ENCODE measurements at places on chromosomes 2 and 18.
A peak's percentile ranks its signal among the peaks of the same experiment; 100 is the strongest.

DNA sequence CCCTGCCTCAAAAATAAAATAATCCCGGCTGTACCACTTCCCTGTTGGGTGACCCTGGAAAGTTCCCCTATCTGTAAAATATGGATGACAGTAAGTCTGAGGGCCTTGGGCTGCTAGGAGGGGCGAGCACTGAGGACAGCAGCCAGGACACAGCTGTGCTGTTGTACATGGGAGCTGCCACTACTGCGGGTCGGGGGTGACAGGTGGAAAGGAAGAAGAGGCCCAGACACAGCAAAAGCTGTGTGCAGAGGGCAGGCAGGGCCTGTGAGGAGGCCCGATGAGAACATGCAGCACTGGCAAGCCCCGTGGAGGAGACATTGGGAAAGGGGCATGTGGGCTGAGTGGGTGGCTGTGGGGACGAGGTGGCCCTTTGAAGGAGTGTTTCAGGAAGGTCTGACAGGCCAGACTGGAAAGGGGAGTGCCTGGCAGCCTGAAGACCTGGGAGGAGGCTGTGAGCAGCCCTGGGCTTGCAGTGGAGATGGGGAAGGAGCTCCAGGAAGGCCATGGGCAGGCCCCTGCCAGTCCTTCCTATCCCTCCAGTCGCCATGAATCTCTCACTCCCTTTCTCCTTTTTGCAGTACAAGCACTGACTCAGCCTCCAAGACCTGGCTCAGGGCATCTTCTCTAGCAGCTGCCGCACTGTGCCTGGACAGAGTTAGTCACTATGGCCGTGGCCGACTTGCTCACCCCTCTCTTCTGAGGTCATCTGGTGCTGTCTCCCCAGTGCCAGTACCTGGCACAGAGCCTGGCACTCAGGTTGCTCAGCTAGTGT is 28.9 kb upstream of the SEMA4C start:
- no peak for DNase-seq

GRCh38 chr18:64713284-64713683 is 564.4 kb upstream of the LINC00305 start:
- DNase-seq = no peak

- no peak for DNase-seq
Measured at GRCh38 chr18:58723810-58724602, 52.7 kb downstream of the MALT1 start.

DNA sequence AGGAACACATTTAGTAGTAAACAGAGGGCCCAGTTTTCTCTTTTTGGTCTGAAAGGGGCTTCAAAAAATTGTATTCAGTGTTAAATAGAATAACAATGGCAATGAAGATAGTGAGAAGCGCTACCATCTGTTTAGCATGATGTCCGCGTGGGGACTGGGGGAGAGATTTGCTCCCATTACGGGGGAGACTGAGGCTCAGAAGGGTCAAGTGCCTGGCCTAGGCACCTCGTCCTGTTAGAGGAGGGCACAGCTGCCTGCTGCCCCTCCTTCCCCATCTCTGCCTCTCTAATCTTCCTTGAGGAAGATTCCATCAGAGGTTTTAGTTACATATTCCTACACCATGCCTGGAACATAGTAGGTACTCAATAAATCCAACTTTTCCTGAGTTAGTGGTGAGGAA is 10.1 kb upstream of the TMEM185B start:
- no peak for DNase-seq

GRCh38 chr2:238924032-238924431 is 76.1 kb downstream of the TWIST2 start:
- DNase-seq = no peak

GRCh38 chr18:51039138-51040112 is 9.4 kb downstream of the SMAD4 start:
- no peak for DNase-seq

DNA sequence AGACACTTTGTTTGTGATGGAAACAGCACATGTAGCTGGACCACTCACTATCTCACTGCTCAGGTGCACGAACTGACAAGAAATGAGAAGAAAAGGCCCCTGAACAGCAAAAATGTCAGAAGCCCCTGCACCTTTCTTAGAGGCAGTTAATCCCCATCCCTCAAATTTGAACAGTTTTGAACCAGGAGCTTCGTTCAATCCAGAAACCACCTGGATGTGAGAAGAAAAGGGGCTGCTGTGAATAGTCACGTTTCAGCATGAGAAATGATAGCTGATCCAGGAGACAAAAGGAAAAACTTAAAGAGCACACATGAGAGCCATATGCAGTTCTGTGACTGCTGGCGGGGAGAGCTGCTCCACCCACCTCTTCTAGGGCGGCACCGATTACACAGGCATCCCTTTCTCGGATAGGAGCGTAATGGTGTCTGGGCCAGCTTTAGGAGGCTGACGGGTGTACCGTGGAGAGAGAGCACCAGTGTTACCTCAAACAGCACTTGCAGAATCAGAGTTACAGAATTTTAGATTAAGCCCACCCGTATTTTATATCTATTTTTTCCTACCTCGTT is 117.0 kb upstream of the EML6 start:
- DNase-seq = no peak

DNA sequence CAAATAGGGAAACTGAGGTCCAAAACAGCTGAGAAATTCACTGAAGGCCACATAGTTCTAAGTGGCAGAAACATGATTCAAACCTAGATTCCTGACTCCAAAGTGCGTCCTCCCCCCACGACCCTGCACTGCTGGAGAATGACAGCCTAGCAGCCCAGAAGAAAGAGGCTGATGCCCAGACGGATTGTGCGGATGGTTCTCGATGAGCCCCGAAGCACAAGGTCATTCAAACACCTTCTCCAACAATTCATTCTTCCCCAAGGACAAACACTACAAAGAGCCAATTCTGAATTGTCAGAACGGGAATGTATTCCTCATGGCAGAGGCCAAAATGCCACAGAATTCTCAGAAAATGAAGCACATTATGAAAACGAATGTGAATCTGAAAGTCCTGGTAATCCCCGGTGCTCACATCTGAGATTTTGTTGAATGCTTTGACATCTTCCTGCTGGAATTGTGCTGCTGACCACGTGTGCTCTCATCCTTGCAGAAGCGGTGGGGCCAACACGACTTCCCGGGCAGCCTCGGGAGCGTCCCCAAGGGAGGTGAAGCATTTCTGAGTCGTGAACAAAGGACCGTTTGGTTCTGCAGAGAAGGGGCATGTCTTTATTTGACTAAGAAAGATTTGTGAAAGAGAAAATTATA is 337.0 kb downstream of the EIPR1 start:
- no peak for DNase-seq

- no peak for DNase-seq
Measured at GRCh38 chr2:236745420-236746210, 176.0 kb downstream of the ACKR3 start.

GRCh38 chr2:224513991-224514390 is 71.2 kb downstream of the CUL3 start:
- DNase-seq = no peak

- DNase-seq = no peak
Measured at GRCh38 chr2:8574196-8575037, 107.4 kb upstream of the ID2 start.

DNA sequence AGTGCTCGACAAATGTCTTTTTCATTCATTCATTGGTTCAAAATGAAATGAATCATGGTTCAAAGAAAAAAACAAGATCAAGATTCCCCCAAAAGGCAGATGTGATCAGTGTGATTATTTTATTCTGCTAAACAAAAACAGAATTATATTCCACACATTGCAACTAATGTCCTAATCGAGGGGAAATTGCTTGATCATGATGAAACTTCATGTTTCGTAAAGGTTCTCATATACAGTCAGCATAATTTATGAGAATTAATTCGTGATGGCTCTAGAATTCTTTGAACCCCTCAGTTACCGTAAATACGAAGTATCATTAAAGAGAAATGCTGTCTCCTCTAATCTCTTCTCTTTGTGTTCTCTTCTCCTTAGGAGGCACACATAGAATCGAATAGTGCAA is 42.1 kb upstream of the MBOAT2 start:
- no peak for DNase-seq

GRCh38 chr2:240933048-240933965 is 27.2 kb downstream of the CROCC2 start:
- no peak for DNase-seq

DNA sequence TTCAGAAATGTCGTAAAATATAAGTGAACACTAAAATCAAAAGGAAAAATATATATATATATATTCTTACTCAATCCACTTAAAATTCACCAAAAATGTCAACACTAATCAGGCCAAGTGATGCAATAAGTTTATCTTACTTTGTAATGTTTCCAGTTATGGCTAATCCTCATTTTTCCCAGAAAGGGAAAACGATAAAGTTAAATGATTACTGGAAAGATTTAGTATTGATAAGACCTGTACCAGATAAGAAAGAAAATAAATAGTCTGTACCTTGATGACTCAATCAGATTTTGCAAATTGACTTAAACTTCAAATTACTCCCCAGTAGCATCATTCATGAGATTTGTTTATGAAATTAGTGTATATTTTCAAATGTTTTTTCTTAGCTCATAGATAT is 407.0 kb downstream of the LRP1B start:
- no peak for DNase-seq

- DNase-seq = no peak
Measured at GRCh38 chr2:85064927-85065577, 68.1 kb upstream of the TCF7L1 start.

- DNase-seq = no peak
Measured at GRCh38 chr2:237964578-237965404, 2.0 kb upstream of the UBE2F start.

DNA sequence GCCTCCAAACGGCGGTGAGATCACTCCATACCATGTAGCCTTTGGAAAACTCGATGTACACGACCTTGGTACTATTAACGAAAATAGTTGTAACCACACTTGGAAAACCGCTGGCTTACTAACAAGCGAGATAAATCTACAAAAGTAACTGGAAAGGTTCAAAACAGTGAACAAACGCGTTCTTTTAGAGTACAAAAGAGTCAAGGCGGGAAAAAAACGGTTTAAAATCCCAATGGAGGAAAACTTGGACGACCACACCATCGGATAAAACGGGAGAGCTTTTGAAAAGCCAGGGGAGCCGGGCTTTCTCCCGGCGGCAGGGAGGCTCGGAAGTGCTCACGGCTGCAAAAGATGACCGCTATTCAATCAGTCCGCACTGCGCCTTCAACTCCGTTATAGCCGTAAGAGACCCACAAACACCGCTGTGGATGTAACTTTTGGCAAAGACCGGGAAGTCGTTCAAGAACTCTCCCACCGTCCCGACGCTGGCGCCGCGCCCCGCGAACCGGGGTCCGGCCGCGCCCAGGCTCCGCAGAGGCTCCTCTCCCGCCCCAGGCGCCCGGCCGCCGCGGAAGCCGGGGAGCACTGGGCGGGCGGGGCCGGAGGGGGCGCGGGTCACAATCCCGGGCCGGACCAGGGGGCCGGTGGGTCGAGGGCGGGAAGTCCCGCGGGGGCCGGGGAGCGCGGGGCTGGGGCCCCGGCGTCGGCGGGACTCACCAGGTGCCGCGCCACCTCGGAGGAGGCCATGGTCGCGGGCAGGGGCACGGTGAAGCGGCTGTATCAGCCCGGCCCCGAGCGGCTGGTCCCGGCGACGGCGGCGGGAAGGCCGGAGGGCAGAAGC is 465 bp downstream of the SEPTIN10 start:
- peak; percentile 1 for DNase-seq

DNA sequence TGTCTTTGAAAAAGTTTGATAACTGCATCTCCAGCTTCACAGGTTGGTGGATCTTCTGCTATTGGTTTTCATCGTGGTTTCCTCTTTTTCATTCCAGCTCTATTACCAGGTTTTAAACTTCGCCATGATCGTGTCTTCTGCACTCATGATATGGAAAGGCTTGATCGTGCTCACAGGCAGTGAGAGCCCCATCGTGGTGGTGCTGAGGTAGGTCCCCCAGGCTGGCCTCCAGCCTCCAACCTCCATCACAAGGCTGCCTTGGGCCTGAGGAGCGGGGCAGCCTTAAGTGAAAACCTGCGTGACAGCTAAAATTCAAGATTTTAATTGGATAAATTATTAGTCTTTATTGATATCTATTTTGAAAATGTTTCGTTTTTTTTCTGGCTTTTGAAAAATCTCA is 9.7 kb downstream of the SEC11C start:
- no peak for DNase-seq

DNA sequence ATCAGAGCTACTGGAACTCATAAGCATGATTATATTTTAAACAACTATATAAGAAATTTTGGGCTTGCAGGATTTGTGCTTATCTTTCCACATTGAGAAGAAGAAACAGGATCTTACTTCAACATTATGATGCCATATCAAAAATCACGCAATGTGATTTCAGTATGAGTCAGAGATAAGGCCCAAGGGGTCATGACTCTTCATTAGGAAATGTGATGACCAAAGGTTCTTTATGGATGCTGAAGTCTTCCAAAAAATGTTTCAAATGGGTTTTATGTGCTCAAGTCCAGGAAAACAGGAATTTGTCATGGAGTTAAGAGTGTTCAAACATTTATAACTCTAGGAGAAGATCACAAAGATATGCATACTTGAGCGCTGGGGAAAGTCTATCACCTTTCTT is 7.8 kb upstream of the SERPINB2 start:
- no peak for DNase-seq

DNA sequence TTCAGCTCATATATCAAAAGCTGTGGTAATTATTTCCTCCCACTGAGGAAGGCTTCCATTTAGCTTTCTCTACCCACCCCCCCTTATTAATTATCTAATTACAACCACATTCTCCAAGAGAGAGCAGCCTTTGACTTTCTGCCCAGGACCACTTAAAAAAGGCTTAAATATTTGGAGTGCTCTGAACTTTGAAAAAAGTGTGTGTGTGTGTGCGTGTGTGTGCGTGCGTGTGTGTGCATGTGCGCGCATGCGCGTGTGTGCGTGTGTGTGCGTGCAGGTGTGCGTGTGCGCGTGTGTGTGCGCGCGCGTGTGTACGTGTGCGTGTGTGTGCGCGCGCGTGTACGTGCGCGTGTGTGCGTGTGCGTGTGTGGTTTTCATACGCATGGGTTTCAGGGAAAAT is 57.8 kb downstream of the TWIST2 start:
- no peak for DNase-seq

DNA sequence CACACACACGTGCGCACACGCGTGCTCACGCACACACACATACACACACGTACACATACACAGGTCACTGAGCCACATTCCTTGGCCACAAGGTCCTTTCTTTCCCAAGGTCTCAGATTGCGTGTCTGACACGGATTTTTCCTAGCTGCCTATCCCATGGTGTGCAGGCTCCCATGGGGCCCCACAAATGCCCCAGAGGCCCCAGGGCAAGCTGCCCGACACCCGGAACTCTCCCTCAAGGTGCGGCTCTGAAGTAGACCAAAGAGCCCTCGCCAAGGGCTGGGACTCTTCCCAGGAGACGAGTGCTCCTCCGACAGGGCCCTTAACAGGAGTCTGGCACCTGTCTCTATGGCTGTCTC is 46.7 kb downstream of the SDC1 start:
- DNase-seq = no peak

- no peak for DNase-seq
Measured at GRCh38 chr18:56508370-56509036, 129.9 kb downstream of the TXNL1 start.

- DNase-seq = no peak
Measured at GRCh38 chr2:215565897-215566296, 130.0 kb upstream of the FN1 start.

DNA sequence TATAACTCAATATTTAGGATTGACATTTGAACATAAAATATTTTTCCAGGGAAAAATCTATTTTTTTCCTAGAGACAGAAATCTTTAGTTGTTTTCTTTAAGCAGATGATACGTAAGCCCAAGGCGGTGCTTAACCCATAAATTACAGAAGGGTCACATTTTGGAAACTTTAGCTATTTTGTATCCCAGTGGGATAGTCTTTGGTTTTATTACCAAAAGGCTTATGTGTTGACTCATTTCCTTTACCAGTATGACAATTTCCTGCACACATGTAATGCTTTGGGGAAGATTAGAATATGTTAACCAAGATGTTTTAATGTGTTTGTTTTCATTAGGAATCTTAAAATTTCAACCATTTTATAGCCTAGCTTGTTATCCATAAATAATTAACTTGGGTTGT is 24.8 kb downstream of the DYNC1I2 start:
- no peak for DNase-seq
